Bronchial smooth muscle cell (primary cell): ENCODE measurements at places on chromosomes 2 and 18. TPM values are rescaled to one million over a fixed set of nuclear protein-coding genes. Genes with fewer than 3 reads are reported as not detected.

The RPRM gene
- total RNA-seq, result 0.16 TPM in 1 of 2 replicates, not detected in the other

The BOLL gene
- total RNA-seq, result not detected in 2 replicates

The LINC00305 gene
- not detected in 2 replicates for total RNA-seq

The AMER3 gene
- total RNA-seq, result under 0.01 TPM in 1 of 2 replicates, not detected in the other

The ST6GAL2 gene
- not detected in 2 replicates for total RNA-seq

The FN1 gene
- 2,780 and 3,784 TPM in 2 replicates for total RNA-seq

The PROKR1 gene
- not detected in 2 replicates for total RNA-seq

The MTHFD2 gene
- total RNA-seq, result 29.0 and 69.7 TPM in 2 replicates

The HAAO gene
- 1.6 and 12.2 TPM in 2 replicates for total RNA-seq

The LIMS2 gene
- total RNA-seq, result 0.77 and 1.6 TPM in 2 replicates

The OTOF gene
- under 0.01 TPM in 1 of 2 replicates, not detected in the other for total RNA-seq

The MAPK4 gene
- under 0.01 TPM in 1 of 2 replicates, not detected in the other for total RNA-seq

The RAPH1 gene
- 7.4 and 15.6 TPM in 2 replicates for total RNA-seq

The ZNF532 gene
- total RNA-seq, result 29.3 and 59.4 TPM in 2 replicates

The SPR gene
- total RNA-seq, result 27.9 and 31.2 TPM in 2 replicates

The GLI2 gene
- 4.0 and 4.7 TPM in 2 replicates for total RNA-seq

The CHRNG gene
- not detected in 2 replicates for total RNA-seq

The NLRC4 gene
- not detected in 2 replicates for total RNA-seq

The PLEKHH2 gene
- total RNA-seq, result 4.4 and 6.5 TPM in 2 replicates

The MOGAT1 gene
- total RNA-seq, result not detected in 2 replicates

The G6PC2 gene
- not detected in 2 replicates for total RNA-seq

The POLR1A gene
- total RNA-seq, result 6.1 and 10.1 TPM in 2 replicates

The SNORC gene
- total RNA-seq, result 0.52 and 0.79 TPM in 2 replicates

The STRN gene
- total RNA-seq, result 10.1 and 11.7 TPM in 2 replicates

The ROCK2 gene
- total RNA-seq, result 36.7 and 38.8 TPM in 2 replicates

The GRHL1 gene
- total RNA-seq, result 0.16 and 0.52 TPM in 2 replicates

The CXCR1 gene
- total RNA-seq, result not detected in 2 replicates

The MOCOS gene
- total RNA-seq, result 2.2 and 4.3 TPM in 2 replicates

The UGT1A3 gene
- not detected in 2 replicates for total RNA-seq

The HDLBP gene
- total RNA-seq, result 1,295 and 1,692 TPM in 2 replicates

The SLC38A11 gene
- 0.09 and 0.47 TPM in 2 replicates for total RNA-seq

The CCDC68 gene
- under 0.01 and 6.9 TPM in 2 replicates for total RNA-seq

The FBXO41 gene
- 0.60 and 0.95 TPM in 2 replicates for total RNA-seq

The NEURL3 gene
- 0.09 and 0.16 TPM in 2 replicates for total RNA-seq

The UGT1A6 gene
- not detected in 2 replicates for total RNA-seq

The NT5DC4 gene
- not detected in 2 replicates for total RNA-seq

The TRIP12 gene
- total RNA-seq, result 228 and 276 TPM in 2 replicates

The UBE2E3 gene
- 45.5 and 86.8 TPM in 2 replicates for total RNA-seq

The TTL gene
- 16.8 and 19.4 TPM in 2 replicates for total RNA-seq

The ESPNL gene
- total RNA-seq, result 0.60 and 2.7 TPM in 2 replicates

The MARS2 gene
- 1.1 and 1.2 TPM in 2 replicates for total RNA-seq

The ALK gene
- under 0.01 and 0.16 TPM in 2 replicates for total RNA-seq
